ENCODE measurements at places on chromosomes 4 and X.

DNA sequence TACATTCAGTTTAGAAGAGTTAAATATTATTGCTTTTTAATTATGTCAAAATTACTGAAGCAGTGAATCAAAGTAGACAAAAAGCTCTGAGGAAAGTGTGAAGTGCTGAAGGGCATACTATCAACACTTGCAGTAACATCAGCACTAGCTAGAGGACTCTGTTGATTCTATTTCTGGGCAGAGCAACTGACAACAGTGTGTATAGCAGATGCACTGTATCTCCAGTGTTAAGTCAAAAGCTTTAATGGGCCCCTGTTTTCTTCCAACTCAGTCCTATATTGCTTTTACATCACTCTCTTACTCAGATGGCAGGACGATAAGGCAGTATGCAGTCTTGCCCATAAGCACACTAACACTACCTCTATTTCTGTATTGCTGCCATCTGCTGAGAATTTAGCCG lies 435.2 kb upstream of the AMOT start:
- DNase-seq: no peak

- no peak for DNase-seq
Measured at GRCh38 chrX:40147971-40148370, 50.2 kb upstream of the BCOR start.

DNA sequence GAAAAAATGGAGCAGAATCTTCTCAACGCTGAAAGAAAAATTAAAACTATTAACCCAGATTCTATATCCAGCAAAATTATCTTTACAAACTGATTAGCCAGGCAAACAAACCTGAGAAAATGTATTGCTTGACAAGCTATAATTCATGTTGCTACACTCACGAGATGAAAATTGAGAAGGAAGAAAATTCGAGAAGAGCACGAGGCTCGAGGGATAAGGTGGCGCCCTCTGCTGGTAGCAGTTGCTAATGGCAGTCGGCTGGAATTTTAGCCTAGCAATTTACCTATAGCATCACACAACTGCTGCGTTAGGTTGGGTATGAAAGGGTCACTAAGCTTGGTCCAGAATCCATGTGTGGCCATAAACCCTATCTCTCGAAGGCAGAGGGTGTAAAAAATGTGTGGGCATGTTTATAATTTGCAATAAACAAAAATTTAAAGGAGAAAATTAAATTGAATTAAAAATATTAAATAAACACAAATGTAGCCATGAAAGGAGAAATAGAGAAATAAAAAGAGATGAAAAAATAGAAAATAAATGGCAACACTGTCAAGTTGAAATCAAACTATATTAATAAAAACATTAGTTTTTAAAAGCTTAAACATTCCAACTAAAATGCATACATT lies 126.6 kb downstream of the PPP4R3C start:
- DNase-seq: no peak

GRCh38 chr4:141511055-141511454 lies 125.3 kb upstream of the IL15 start:
- DNase-seq: no peak

- no peak for DNase-seq
Measured at GRCh38 chr4:189265515-189265914, 675.2 kb upstream of the FRG1 start.

- no peak for DNase-seq
Measured at GRCh38 chr4:166724369-166724768, 509.9 kb downstream of the SPOCK3 start.

Measured in activated CD8-positive, alpha-beta memory T cell treated with anti-CD3 and anti-CD28 coated beads for 1 hour (primary cell).